H54 (cell line): ENCODE measurements at places on chromosomes 11 and 22.
A peak's percentile ranks its signal among the peaks of the same experiment; 100 is the strongest.

DNA sequence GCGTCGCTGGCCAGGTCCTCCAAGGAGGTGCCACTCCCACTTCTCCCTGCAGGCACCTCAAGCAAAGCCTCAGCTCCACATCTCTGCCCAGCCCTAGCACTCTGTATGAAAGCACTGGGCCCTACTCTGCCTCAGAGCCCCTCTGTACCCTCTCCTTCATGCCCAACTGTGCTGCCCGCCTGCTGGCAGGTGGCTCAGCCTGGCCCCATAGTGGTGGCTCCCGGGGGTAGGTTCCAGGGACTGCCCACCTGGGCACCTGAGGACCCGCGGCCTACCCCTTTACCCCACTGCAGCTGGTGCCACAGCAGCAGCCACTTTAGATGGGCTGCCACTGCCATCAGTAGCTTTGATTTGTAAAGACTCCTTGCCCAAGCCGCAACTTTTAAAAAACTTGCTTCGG is 1672.8 kb downstream of the LRRC4C start:
- DNase-seq: no peak

DNA sequence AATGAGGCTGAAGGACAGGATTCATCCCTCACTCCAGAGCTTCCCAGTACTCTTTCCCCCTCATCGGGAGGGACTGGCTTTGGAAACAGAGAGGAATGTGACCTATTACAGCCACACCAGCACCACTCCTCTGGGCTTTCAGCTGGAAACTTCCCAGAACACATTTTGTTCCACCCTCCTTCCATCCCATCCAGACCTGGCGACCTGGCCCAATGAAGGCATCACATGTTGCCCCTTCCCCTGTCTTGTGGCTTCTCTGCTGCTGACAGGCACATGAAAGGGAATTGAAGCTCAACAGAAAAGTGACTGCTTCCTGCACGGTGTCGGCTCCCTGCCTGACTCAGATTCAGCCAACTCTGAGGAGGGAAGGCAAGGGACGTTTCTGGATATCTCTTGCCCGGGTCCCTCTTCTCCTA is 19.1 kb downstream of the IRAG1 start:
- no peak for DNase-seq

- DNase-seq: no peak
Measured at GRCh38 chr11:114083391-114084252, 24.1 kb downstream of the ZBTB16 start.

DNA sequence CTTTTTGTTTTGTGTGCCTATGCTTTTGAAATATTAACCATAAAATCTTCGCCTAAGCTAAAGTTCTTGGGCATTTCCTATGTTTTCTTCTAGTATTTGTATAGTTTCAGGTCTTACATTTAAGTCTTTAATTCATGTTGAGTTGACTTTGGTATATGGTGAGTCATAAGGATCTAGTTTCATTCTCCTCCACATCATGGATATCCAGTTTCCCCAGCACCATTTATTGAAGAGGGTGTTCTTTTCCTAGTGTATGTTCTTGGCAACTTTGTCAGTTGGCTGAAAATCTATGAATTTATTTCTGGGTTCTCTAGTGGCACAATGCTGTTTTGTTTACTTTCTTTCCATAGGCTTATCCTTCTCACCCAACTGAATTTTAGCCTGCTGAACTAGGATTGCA is 49.0 kb downstream of the CTSC start:
- no peak for DNase-seq

DNA sequence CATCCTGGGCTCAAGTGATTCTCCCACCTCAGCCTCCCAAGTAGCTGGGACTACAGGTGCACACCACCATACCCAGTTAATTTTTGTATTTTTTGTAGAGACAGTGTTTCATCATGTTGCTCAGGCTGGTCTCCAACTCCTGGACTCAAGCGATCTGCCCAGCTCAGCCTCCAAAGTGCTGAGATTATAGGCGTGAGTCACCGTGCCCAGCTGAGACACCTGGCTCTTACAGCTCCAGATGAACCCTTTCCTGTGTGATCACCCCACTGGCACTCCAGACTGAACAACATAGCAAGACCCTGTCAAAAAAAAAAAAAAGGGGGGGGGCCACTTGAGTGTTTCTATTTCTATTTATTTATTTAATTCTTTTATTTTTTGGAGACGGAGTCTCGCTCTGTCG is 1.0 kb upstream of the ADSL start:
- peak; percentile 8 for DNase-seq

DNA sequence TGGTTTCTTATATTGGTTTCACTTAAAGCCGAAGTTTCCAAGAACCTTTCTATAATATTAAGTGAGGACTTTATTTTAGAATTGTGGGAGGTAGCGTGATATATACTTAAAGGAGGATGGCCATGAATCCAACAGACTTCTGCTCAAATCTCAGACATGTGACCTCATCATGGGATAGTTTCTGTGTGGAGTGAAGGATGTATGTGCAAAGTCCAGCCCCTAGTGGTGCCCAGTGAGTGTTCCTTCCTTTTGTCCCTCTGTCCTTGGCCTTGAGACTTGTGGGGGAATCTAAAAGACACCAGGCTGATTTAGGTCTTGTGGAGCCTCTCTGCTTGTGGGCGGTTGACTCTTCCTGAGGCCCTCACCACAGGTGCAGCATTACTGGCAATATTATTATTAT is 43.7 kb downstream of the BARX2 start:
- no peak for DNase-seq

GRCh38 chr11:44535191-44535980 is 30.1 kb upstream of the CD82 start:
- DNase-seq: no peak

DNA sequence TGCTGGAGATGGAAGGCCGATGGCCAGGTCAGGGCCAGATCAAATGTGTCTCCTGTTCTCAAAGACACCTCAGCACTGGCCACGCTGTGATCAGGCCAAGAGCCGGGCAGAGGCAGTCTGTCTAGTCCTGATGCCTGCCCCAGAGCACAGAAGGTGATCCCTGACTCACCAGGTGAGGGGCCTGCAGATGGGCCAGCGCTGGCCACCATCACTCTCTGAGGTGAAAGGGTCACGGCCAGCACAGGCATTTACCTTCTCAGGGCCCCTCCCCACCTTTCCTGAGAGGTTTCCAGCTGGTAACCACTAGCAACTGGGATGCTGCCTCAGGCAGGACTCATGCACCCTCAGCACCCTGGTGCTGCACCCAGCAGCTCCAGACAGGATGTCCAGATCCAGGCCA is 2.9 kb downstream of the SBF1 start:
- no peak for DNase-seq

DNA sequence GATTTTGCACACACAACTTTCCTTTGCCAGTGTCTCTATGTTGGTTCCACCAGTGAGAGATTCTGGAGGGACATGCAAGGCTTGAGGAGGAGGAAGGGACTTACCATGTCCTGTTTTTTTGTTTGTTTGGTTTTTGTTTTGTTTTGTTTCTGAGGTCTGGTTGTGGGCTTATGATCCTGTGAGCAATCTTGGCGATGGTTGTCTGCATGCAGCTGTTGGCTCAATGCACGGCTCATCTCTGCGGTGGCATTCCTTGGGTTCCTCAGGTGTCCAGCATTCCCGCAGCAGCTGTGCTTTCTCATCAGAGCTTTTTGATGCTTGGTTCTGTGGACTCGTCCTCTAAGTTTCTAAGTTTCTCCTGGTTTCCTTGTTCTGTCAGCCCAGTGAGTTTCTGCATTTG is 4.8 kb upstream of the NNMT start:
- DNase-seq: no peak

DNA sequence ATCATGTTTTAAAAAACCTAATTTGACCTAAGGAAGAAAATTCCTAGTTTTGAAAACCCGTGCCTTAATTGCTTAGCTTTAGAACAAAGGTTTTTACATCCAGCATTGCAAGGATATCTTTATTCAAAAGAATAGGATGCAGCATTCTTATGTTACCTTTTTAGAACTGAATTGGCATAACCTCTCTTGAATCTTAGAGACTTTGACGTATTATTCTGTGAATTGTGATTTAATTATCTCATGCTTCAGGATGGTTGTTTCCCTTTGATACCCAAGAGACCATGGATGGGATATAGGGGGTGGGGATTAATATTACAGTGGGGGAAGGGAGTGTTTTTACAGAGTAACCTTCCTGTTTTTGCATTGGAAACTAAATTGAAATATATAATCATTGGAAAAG is 49.4 kb downstream of the ARHGEF12 start:
- DNase-seq: no peak

DNA sequence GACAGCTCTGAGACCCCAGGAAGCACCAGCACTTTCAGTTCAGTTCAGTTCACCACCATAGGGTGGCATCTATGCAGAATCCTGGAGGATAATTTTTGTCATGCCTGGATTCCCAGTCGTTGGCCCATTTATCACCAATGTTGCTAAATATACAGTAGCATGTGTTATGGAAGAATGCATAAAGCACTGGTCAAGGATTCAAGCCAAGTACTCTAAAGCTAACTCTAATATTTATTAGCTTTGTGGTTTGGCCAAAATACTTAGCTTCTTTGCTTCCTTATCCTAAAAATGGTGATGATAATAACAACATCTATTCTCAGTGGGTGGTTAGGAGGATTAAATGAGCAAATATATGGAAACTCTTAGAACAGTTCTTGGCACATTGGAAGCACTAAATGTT is 294.7 kb upstream of the ZC3H12C start:
- DNase-seq: no peak

DNA sequence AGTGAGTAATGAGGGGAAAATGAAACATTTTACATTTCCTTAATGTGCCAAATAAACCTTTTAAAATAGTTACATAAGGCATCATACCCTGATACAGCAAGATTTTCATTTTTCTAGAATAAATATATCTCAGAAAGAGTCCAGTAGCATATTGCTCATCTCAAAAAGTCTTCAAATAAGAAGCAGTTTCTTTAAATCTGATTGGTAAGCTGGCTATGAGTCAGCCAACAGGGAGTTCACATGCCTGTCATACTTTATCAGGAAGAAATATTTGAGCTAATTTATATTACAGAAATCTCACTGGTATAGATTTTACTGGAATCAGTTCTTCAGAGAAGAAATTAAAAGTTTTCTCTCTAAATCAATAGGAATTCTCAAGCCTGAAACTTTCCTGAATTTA is 258.1 kb downstream of the C11orf87 start:
- DNase-seq: no peak

DNA sequence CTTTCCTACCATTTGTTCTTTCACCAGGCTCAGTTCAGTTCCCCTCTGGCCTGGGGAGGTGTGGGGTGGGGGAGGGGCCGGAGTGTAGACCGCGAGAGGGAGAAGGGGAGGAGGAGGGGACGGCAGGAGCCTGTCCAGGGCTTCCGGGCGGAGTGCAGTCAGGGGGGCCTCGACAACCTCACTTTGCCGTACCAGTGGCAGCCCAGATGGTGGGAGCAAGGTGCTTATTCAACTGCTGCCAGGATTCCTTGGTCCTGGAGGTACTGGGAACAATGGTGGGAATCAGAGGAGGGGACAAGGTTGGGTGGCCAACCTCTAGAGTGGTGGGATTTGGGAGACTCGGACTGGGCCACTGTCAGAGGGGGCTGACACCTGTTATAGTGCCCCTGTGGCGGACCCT is 1.2 kb downstream of the BACE1 start:
- DNase-seq: no peak

- DNase-seq: no peak
Measured at GRCh38 chr11:72924568-72925190, 110.5 kb downstream of the ATG16L2 start.

DNA sequence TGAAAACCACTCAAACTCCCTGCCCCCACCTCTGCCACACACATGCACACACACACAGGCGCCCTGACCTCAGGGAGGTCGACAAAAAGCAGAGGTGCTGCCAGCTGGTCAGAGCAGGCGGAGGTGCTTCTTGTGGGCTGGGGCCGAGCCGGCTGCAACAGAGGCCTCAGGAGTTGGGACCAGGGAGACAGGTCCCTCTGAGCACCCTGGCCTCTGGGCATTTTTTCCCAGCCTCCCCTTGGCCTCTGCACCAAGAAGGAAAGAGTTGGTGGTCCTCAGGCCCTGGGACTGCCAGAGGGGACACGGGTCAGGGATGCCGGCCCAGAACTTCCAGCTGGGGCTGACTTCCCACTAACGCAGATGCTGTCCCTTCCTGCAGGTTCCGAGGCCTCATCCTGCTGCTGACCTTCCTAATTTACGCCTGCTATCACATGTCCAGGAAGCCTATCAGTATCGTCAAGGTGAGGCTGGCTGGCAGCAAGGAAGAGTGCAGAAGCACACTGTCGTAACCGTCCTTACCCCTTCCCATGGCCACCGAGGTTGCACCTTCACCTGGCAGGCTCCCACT is 13.4 kb downstream of the SLC37A2 start:
- DNase-seq: no peak

GRCh38 chr22:23166841-23167616 is 13.3 kb upstream of the BCR start:
- DNase-seq: no peak
